ENCODE measurements at places on chromosomes 4 and X.

- no peak for DNase-seq
Measured at GRCh38 chr4:37721995-37722638, 35.9 kb upstream of the RELL1 start.

DNA sequence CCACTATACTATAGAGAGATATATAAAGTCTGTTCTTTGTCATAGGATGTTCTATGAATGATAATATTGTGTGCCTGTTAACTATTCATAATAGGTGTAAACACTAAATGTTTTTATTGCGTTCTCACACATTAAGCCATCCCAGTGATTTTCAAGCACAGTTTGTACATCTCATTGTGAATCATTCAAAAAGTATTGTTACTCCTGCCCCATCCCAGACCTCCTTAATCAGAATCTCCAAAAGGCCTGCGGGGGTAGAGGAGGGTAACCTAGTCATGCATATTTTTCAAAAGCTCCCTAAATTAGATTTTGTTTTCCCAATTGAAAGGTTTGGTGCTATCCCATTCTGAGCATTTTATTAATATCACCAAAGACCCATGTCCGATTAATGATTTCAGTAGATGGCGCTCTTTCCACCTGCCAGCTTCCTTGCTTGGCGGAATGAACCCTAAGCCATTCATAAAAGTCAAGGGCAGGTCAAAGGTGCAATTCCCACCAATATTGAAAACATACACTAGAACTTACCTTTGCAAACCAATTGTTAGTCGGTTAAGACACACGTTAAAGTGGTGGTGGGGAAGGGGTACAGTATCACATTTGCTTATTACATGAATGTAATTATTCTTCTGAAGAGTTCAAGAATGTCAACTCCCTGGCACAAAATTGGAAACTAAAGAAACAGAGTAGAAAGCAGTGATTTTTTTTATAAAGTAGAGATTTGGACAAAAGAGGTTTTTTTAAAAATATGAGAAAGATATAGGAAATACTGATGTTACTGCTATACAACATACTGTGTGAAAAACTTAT, 5.8 kb upstream of the TET2 start:
- H3K36me3 ChIP-seq, result no peaks in the 10 kb centered on the region
- no peak overlapping the region for H3K4me3 ChIP-seq
- peak; percentile 79 for DNase-seq
- H3K4me1 ChIP-seq, result peaks cover 8% of the 10 kb centered on the region

- no peaks in the 10 kb centered on the region for H3K4me1 ChIP-seq
- H3K27ac ChIP-seq, result no peak overlapping the region
- no peak overlapping the region for H3K4me3 ChIP-seq
- H3K36me3 ChIP-seq, result no peaks in the 10 kb centered on the region
- no peaks in the 10 kb centered on the region for H3K27me3 ChIP-seq
Measured at GRCh38 chr4:32684160-32684559, 1964.0 kb downstream of the PCDH7 start.

- H3K27ac ChIP-seq, result no peak overlapping the region
- H3K36me3 ChIP-seq, result no peaks in the 10 kb centered on the region
- H3K27me3 ChIP-seq, result no peaks in the 10 kb centered on the region
- H3K4me1 ChIP-seq, result peaks cover 6% of the 10 kb centered on the region
Measured at GRCh38 chrX:123988423-123989111, 27.1 kb downstream of the STAG2 start.

DNA sequence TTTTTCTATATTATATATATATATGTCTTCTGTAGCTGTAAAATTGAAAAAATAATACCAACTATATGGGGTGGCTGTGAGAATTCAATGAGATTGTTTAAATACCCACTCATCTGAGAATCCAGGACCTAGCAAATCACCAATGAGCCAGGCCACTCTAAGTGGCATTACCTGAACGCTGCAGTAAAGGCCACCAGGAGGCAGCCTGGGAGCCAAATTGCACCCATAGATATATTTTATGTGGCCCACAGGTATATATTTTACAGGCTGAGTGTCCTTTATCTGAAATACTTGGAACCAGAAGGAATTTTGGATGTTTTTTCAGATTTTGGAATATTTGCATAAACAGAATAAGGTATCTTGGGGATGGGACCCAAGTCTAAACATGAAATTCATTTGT, 58.2 kb upstream of the C4orf50 start:
- no peaks in the 10 kb centered on the region for H3K4me1 ChIP-seq
- peak; percentile 74 for DNase-seq
- no peak overlapping the region for H3K27ac ChIP-seq

- DNase-seq, result peak; percentile 72
- no peaks in the 10 kb centered on the region for H3K27me3 ChIP-seq
- H3K4me3 ChIP-seq, result no peak overlapping the region
- no peak overlapping the region for H3K27ac ChIP-seq
- H3K4me1 ChIP-seq, result peaks cover 11% of the 10 kb centered on the region
Measured at GRCh38 chr4:82721819-82722423, 76.7 kb downstream of the SCD5 start.

GRCh38 chr4:155237567-155237966, 29.1 kb downstream of the NPY2R start:
- no peak for DNase-seq
- H3K4me3 ChIP-seq, result no peak overlapping the region

- H3K4me3 ChIP-seq, result no peak overlapping the region
- H3K4me1 ChIP-seq, result no peaks in the 10 kb centered on the region
- no peaks in the 10 kb centered on the region for H3K27me3 ChIP-seq
- DNase-seq, result no peak
Measured at GRCh38 chr4:177079327-177079726, 230.3 kb upstream of the NEIL3 start.

GRCh38 chrX:28848707-28849106, 261.5 kb downstream of the IL1RAPL1 start:
- no peaks in the 10 kb centered on the region for H3K4me1 ChIP-seq
- no peak overlapping the region for H3K27ac ChIP-seq
- DNase-seq, result no peak
- no peak overlapping the region for H3K4me3 ChIP-seq
- no peaks in the 10 kb centered on the region for H3K36me3 ChIP-seq

DNA sequence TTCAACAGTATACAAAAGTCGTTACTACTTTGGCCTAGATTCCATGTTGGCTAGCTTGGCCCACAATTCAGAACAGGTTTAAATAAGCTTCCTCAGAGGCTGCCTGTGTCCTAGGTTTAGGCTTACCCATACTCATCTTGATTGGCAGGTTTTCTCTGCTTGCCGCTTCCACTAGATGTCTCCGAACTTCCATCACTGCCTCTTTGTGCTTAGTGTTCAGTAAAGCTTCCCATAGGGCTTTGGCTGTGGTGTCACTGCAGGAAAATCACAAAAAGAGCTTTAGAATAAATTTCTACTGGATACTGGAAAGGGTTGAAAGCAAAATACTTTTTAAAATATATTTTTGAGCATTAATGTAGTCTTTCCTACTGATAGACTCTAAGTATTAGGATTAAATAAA, 52.4 kb downstream of the SCFD2 start:
- H3K4me3 ChIP-seq, result no peak overlapping the region
- no peak for DNase-seq
- H3K27ac ChIP-seq, result no peak overlapping the region
- H3K4me1 ChIP-seq, result peaks cover 3% of the 10 kb centered on the region
- H3K27me3 ChIP-seq, result no peaks in the 10 kb centered on the region
- no peaks in the 10 kb centered on the region for H3K36me3 ChIP-seq

DNA sequence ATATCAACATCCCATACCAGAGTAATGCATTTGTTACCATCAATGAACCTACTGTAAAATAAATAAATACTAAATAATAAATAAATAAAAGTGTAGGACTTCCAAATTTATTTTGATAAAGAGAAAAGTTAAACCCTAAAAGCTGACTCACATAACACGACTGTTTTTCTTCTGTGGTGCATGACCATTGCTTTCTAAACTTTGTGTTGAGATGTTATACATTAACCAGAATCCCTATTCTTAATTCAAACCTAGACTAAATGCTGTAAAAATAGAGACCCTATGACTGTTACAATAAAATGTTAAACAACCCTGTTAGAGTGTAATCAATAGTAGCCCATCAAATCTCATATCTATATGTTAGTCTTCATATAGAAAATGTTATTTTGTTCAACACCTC, 20.9 kb upstream of the PRMT9 start:
- H3K4me3 ChIP-seq, result no peak overlapping the region
- DNase-seq, result no peak
- H3K27me3 ChIP-seq, result no peaks in the 10 kb centered on the region
- no peaks in the 10 kb centered on the region for H3K4me1 ChIP-seq

- no peaks in the 10 kb centered on the region for H3K36me3 ChIP-seq
- H3K27ac ChIP-seq, result no peak overlapping the region
- no peaks in the 10 kb centered on the region for H3K4me1 ChIP-seq
- H3K4me3 ChIP-seq, result no peak overlapping the region
- no peak for DNase-seq
Measured at GRCh38 chr4:111666826-111667360, 478.4 kb upstream of the FAM241A start.

DNA sequence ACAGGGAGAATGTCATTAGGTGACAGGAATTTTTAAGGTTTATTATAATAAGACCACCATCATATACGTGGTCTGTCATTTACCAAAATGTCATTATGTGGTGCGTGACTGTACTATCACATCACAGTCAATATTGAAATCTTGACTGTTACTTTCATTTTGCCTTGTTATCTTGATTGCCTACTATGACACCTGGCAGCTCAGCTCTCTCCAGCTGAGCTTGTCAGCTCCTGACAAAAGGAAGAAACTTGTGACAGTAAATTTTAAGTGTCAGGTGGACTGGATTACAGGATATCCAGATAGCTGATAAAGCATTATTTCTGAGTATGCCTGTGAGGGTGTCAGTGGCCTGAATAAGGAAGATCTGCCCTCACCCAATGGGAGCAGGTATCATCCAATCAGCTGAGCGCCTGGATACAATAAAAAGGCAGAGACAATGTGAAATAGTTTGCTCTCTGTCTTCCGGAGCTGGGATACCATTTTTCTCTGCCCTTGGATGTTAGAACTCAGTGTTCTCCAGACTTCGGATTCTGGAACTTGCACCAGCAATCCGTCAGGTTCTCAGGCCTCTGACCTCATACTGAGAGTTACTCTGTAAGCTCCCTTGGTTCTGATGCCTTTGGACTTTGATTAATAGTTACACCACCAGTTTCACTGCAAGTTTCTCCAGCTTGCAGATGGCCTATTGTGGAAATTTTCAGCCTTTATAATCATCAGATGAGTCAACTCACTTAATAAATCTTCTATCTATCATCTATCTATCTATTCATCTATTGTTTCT, 1454.7 kb upstream of the IGFBP7 start:
- H3K27ac ChIP-seq, result no peak overlapping the region
- no peaks in the 10 kb centered on the region for H3K4me1 ChIP-seq
- no peaks in the 10 kb centered on the region for H3K36me3 ChIP-seq
- no peak for DNase-seq
- H3K4me3 ChIP-seq, result no peak overlapping the region

DNA sequence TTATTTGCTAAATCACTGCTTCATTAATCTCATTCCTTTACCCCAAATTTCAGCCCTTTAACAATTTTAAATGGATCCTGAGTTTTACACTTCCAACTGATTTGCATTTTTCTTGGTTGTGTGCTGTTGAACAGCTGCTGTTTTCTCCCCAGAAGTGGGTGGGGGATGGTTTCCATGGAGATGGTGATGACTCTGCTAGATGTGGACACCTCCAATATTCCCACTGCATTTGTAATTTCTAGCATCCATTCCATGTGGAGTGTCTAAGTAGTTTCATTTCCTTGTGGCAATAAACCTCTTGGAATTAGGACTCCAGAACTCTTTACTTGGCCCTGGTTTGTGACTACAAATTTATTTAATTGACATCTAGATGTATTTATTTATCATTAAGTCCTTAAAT, 330.4 kb downstream of the GBA3 start:
- H3K36me3 ChIP-seq, result no peaks in the 10 kb centered on the region
- no peak overlapping the region for H3K4me3 ChIP-seq
- no peaks in the 10 kb centered on the region for H3K27me3 ChIP-seq
- H3K4me1 ChIP-seq, result no peaks in the 10 kb centered on the region

DNA sequence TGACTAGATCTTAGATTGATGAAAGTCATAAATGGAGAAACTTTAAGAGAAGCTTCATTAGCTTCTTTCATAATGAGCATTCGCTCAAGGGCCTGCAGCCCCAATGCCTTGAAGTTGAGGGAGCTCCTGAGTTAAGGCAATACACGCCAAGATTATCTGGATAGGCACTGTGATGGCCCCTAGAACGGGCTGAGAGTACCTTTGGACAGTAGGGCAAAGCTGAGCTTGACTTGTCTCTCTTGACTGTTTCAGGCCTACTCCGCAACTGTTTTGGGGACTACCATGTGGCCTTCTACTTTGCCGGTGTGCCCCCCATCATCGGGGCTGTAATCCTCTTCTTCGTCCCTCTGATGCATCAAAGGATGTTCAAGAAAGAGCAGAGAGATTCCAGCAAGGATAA, 83.3 kb downstream of the RLIM start:
- H3K27me3 ChIP-seq, result no peaks in the 10 kb centered on the region
- DNase-seq, result no peak
- H3K36me3 ChIP-seq, result no peaks in the 10 kb centered on the region
- peaks cover 9% of the 10 kb centered on the region for H3K4me1 ChIP-seq
- no peak overlapping the region for H3K4me3 ChIP-seq
- no peak overlapping the region for H3K27ac ChIP-seq

Data from Karpas-422 (cell line).